IMR-90 (cell line): ENCODE measurements at places on chromosomes 1 and 21. TPM values are rescaled to one million over a fixed set of nuclear protein-coding genes. Genes with fewer than 3 reads are reported as not detected.

GRCh38 chr1:153774026-153774595 is 1.1 kb upstream of the SLC27A3 start:
- DNase-seq, result no peak

DNA sequence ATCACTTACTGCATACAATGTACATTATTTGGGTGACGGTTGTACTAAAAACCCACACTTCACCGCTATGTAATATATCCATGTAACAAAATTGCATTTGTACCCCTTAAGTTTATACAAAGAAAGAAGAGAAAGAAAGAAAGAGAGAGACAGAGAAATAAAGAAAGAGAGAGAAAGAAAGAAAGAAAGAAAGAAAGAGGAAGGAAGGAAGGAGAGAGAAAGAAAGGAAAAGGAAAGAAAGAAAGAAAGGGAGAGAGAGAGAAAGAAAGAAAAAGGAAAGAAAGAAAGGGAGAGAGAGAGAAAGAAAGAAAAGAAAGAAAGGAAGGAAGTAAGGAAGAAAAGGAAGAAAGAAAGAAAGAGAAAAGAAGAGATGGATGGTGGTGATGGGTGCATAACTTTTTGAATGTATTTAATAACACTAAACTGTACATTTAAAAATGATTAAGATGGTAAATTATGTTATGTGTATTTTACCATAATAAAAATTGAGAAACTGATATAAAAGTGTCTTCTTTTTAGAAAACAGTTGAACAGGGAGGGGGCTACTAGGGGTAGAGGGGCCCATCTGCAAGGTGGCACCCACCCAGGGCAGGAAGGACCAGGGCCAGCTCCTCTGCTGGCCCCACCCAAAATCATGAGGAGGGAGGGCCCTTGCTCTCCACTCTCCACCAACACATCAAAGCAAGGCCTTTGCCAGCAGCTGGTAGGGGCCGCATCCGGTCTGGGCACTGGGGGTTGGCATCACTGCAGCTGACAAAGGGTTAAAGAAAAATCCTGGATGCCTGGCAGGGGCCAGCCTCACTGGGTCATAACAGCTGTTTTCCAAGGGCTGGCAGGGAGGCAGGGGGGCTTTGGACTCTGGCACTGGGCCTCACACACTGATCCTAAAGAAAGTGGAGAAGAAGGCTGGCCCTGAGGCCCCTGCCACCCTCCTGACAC is 153.9 kb upstream of the EDN2 start:
- DNase-seq, result no peak

- DNase-seq, result peak; percentile 74
Observed at GRCh38 chr1:192958871-192959270, 100.3 kb downstream of the UCHL5 start.

DNA sequence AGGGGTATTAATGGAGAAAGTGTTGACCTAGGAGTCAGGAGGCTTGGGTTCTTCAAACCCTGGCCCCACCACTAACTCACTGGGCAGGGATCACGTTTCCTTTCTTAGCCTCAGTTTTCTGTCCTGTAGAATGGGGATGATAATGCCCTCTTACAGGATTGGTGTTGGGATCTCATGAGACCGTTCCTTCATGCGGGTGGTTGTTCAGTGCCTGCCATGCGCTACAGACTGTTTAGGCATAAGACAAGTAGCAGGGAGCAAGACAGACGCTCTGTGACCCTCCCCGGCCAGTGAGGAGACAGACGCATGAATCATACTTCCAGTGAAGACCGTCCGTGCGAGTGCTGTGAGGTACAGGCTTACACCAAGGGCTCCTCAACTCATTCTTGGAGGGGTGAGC is 81.7 kb downstream of the MAN1C1 start:
- no peak for DNase-seq

DNA sequence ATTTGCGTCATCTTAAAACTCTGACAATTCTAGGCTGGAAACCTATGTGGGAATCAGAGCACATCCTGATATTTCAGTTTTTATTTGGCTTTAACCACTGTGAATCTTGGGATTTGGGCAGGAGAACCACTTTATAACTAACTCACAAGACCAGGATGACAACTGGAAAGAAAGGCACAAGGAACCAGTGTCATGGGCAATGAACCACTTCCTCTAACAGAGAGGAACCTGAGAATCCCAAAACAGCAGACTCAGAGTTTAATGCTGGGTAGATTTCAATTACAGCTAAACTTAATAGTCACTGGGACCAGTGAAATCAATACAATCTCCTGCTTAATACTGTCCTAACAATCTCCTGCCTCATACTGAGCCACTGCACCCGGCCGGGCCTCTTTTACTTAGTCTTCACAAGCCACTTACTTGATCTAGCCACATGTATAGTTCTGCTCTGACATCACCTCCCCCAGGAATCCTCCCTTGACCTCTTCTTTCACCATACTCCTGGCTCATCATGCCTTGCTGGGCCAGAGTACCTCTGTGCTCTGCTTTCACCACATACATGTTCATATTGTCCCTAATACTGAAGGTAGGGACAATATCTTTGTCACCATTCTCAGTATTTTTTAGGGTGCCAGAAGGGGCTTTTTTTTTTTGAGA is 20.2 kb upstream of the SLFNL1 start:
- peak; percentile 58 for DNase-seq

- no peak for DNase-seq
Observed at GRCh38 chr1:37047542-37047941, 13.2 kb upstream of the GRIK3 start.

DNA sequence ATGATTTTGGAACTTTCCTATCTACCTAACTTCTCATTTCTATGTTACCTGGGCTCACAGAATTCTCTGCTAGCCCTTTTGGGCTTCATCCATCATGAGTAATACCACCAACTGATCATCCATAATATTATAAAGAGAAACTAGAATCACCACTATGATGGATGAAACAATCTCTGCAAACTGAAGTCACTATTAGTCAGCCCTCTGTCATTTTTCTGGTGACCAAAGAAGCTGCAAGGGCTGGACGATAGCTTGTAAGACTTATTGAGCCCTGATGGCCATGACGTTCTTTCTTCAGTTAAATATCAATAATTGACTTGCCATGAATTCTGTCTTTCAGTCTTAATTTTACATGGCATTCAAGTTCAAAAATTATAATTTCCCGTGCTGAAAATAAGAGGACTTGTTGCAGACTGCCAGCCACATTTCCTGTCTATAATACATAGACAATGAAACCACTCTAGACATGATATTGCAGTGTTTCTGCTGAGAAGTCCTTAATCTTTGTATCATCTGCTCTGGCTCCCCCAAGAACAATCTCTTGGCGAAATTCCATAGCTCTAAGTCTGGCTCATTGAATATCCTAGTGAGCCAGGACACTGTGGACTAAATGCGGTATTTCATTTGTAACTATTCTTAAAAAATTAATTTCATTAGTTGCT is 655.0 kb upstream of the CAMK1G start:
- DNase-seq, result no peak

GRCh38 chr1:210434223-210434622 is 105.5 kb downstream of the HHAT start:
- DNase-seq, result no peak

DNA sequence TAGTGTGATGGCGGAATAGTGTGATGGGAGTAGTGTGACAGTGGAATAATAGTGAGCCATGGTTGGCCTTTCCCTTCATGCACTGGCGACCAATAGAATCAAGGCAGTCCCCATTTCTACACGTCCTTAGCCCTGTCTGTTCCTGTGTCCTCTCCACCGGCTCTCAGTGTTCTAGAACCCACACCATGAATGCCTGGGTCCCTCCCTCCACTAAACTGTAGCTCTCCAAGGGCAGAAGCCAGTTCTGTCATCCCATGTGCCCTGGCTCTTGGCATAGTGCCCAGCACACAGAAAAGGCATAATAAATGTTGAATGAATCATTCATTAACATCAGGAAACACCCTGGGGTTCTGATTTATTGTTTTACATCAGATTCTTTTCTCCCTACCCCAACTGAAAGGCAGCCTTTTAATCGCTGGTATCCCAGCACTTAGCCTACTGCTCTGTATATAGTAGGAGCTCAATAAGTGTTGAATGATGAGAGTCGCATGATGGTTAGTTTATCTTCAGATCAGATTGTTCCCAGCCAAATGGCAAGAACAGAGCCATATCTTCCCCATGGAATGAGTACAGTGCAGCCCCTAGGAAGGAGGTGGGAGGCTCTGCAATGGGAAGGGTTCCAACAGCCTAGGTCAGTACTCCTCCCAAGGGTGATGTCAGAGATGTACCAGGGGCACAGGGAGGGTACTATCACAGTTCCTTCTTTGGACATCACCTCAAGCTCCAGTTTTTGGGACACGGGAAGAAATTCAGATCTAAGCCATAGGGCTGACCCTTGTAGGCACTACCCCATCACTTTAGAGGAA is 325.7 kb downstream of the HHAT start:
- DNase-seq, result no peak

DNA sequence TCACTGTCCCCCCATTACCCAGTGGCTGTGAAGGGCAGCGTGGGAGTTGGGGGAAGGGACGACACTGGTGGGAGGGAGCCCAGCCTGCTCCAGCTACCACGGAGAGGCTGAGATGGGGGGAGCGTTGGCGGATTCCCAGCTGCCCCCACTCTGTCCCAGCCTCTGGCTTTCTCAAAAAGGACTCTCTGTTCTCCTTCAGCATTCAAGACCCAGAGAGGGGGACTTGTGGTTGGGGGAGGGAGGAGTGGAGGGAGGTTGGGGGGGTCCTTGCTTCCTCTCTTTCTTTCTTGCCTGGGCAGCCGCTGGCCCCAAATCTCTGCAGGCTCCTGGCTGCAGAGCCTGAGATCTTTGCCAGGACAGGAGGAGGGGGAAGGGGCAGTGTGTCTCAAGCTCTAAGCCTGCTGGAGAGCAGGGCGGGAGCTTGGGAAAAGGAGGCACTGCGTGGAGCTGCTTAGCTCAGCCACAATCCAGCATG is 2.2 kb downstream of the ATP1A2 start:
- peak; percentile 31 for DNase-seq

Gene ADGRB2
- total RNA-seq, result 2.2 and 2.5 TPM in 2 replicates

Gene PSRC1
- total RNA-seq, result 34.6 and 36.4 TPM in 2 replicates

Gene RSPH1
- total RNA-seq, result not detected in 2 replicates

Gene KCNC4
- 0.18 and 0.28 TPM in 2 replicates for total RNA-seq

Gene CCDC17
- total RNA-seq, result 0.18 and 0.56 TPM in 2 replicates
